IMR-90 (cell line): ENCODE measurements at places on chromosomes 6 and 20. TPM values are rescaled to one million over a fixed set of nuclear protein-coding genes. Genes with fewer than 3 reads are reported as not detected.
A peak's percentile ranks its signal among the peaks of the same experiment; 100 is the strongest.

Gene SOX18
- not detected in 2 replicates for polyA plus RNA-seq

GRCh38 chr6:32460528-32460927 is 20.8 kb downstream of the HLA-DRA start:
- DNase-seq: no peak

GRCh38 chr20:20489054-20489453 is 121.2 kb downstream of the INSM1 start:
- DNase-seq: peak; percentile 69

DNA sequence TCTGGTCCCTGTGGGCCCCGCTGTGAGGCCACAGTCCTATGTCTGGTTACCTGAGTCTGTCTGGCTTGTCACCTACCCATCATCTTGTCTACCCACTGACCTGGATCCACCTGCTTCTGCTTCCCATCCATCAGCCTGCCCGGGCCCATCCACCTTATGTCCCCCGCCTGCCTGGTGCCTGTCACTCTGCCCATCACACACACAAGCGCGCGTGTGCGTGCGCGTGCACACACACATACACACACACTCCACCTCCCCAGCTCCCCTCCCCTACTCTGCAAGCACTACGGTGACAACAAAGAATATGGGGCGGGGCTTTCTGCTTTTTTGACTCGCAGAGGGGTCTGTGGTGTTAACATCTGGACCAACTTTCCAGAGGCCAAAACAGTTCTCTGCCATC is 8.0 kb downstream of the CDH22 start:
- DNase-seq: no peak

- peak; percentile 40 for DNase-seq
Measured at GRCh38 chr6:160013987-160014868, 45.3 kb downstream of the IGF2R start.
